ENCODE measurements at places on chromosomes 7 and 10.

DNA sequence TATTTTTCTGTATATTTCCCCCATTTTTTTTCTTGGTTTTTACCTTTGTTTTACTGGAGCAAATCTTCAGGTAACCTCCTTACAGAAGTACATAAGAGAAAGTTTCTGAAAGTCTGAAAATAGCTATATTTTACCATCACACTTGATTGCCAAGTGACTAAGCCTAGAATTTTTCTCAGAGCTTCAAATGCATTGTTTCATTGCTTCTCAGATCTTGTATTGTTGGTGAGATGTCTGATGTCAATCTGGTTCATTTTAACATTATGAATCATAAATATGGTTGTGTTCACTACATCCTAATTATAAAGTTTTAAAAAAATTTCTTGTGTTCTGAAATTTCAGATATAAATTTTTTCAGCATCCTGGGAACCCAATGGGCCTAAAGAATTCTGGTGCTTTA, 228.2 kb downstream of the AHR start:
- DNase-seq, result no peak

DNA sequence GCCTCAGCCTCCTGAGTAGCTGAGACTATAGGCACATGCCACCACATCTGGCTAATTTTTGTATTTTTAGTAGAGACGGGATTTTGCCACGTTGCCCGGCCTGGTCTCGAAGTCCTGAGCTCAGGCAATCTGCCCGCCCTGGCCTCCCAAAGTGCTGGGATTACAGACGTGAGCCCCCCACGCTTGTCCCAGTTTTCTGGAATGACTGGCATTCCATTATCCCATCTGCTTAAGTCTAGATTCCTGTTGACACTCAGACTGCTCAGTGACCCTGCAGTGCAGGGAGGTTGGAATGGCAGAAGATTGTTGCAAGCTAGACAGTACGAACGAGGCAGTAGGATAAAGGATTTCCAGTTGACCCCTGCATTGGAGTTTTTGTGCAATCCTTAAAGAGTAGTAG, 135.1 kb upstream of the NPS start:
- DNase-seq, result no peak

GRCh38 chr7:108236681-108237415, 106.7 kb upstream of the LAMB4 start:
- DNase-seq, result no peak

DNA sequence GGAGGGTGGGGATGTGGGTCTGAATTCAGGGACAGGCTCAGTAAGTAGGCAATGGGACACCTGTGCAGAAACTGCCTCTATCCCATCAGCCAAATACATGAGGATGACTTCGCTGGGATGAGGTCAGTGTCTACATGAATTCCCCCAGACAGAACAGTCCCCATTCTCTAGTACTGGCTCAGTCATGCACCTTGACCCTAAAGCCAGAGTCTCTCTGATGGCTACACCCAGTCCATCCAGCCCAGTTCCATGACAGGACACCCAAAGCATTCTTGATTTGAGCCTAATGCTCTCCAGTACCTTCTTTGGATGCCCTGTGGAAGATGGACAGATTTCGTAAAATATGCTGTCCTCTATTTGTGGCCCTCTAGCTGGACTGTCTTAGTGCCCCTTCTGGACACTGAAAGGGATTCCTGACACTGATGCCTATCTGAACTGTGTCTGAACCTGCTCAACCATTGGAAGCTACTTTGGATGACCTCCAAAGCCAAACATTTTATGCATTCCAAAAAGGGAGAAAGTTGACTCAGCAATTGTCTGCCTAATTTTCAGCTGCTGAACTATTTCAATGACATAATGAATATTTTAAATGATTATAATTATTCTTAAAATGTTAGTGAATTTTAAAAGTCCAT, 14.6 kb downstream of the SFRP4 start:
- DNase-seq, result no peak

GRCh38 chr10:125095776-125096175, 64.6 kb downstream of the CTBP2 start:
- DNase-seq, result no peak

- no peak for DNase-seq
These were observed 298.3 kb upstream of the ZMIZ1 start for GRCh38 chr10:78770167-78771090.

GRCh38 chr7:121546632-121547543, 150.8 kb upstream of the FAM3C start:
- no peak for DNase-seq

GRCh38 chr10:21832821-21833130, 170.8 kb downstream of the DNAJC1 start:
- no peak for DNase-seq

DNA sequence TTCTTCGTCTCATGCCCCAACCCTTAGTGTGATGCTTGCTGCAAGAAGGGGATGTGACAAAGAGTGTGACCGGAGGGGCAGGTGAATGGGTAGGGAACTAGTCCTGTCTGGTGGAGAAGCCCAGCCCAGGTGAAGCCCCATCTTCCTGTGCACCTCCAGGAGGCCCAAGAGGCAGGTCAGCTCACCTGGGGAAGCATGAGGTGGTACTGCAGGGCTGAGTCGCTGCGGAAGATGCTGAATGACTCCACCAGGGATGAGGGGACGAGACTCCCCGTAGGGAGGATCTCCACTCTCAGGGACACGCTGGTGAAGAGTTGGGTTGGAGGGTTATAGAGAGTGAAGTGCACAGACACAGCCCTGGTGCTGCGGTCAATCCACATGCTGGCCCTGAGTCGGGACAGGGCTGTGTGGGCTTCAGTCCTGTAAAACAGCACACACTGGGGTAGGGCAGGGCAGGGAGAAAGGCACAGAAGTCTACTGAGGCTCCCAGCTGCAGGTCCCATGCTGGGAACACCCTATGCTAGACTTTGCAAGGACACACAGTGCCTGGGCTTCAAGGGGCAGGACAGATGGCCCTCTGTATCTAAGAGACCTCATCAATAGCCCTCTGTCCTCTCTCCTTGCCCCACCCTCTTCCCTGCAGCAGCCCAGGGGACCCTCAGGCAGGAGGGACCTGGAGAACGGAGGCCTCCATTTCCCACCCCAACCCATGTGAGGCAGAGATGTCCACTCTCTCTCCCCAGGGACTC, 136.5 kb downstream of the PKD1L1 start:
- no peak for DNase-seq

DNA sequence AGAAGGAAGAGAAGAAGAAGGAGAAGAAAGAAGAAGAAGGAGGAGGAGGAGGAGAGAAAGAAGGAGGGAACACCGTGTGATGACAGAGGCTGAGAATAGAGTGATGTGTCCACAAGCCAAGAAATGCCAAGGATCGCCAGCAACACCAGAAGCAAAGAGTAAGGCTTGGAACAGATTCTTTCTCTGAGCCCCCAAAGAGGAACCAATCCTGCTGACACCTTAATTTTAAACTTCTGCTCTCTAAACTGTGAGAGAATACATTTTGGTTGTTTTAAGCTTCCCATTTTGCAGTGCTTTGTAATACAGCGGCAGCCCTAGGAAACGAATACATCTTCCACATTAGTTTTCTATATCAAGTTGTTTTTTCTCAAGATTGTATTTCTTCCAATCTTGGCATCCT, 13.9 kb upstream of the WNT8B start:
- DNase-seq, result no peak

DNA sequence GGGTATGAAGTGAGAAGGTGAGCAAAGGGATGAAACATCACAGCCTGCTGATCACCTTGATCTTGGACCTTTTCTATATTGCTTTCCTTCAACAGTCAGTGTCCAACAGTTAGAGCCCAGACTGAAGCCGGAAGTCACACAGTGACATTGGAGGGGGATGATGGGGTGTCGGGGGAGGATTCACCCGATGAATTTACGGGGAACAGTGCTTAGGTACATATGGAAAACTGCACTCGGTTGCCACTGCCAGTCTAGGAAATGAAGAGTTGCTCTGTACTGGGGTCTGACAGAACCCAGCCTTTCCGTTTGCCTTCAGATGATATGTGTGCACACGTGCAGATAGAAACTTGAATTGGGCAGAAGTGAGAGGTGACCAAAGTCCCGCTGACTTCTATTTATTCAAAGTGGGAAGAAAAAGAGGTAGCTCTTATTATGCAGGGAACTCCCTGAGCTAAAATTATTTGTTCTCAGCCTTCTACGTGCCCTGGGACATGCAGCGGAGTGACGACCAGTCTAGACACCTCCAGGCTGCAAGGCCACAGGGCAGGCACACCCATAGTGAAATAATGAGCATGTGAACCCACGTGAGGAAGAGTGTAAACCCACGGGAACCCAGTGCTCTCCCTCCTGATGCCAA, 107.2 kb upstream of the INHBA start:
- no peak for DNase-seq

DNA sequence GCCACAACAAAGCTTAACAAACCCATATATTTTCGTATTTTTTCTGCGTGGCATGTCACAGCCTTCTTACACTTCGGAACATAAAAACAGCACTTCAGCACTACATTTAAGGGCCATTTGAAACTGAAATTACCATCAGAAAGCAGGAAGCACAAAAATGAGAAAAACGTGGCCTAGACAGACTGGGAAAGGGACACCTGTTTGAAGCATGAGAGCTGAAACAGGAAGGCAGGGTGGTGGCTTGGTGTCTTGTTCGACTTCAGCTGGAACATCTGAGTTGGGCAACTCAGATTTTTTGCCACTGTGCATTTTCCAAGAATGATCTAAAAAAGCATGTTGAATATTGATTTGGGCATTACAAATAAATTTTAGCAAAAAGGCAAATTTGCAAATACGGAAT, 243.2 kb downstream of the ELMO1 start:
- DNase-seq, result no peak

GRCh38 chr10:11206676-11207559, 189.2 kb downstream of the CELF2 start:
- DNase-seq, result no peak

DNA sequence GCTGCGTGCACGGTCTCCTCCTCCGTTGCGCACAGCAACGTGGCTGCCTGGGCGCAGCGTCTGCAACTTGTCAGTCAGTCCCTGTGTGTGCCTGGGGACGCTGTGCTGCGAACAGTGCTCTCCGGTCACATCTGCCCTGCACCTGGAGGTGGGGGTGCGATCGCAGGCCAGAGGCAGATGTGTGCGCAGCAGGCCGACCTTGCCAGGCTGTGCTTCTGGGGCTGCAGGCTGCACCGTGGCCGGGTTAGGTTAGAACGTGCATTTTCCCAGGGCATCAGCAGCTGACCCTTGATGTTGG, 8.2 kb upstream of the GET4 start:
- DNase-seq, result no peak

DNA sequence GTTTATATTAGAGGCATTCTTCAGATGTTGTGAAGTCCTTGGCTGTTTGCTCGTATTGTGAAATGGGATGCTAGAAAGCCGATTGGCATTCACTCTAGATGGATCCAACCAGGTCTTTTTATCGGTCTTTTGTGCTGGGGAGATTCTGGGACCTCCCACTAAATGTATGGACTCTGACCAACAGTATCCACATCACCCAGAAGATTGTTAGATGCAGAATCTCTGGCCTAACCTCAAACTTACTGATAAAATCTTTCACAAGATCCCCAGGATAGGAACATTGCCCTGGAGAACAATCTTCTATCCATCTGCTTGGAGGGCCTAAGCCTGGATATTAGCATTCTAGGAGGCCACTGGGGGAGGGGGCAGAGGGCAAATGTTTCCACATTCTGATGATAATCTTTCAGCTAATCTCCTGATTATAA, 160.9 kb downstream of the PLXDC2 start:
- DNase-seq, result no peak

GRCh38 chr10:96271016-96271815, at the start of gene BLNK:
Gene BLNK (minus strand): TSS chr10:96271569. CDS start chr10:96271398, 171 bp downstream.
- DNase-seq, result no peak

DNA sequence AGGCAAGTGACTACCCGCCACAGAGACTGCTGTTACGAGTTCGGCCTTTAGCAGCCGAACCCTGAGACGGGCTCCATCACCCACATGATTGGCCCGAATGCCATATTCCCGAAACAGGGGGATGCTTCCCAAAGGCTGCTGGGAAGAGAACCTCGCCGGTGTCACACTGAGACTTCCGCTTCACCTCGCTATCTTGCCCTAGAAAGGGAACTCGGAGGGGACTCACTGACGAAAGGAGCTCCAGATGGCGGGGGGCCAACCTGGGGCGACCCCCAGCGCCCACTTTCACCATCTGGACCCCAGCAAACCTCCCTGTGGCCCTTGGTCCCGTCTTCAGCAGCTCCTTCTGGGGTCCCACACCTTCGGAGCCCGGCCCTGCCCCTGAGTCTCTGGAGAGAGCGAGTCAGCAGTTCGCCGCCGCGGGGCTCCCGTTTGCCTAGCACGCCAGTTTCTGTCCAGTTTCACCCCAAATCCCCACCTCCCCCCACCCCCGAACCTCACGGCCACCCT, 529 bp downstream of the HPS1 start:
- DNase-seq, result no peak

- no peak for DNase-seq
These were observed 129.5 kb downstream of the FGFR2 start for GRCh38 chr10:121468726-121469125.

GRCh38 chr7:107878636-107879035, 12.3 kb upstream of the DLD start:
- DNase-seq, result no peak

DNA sequence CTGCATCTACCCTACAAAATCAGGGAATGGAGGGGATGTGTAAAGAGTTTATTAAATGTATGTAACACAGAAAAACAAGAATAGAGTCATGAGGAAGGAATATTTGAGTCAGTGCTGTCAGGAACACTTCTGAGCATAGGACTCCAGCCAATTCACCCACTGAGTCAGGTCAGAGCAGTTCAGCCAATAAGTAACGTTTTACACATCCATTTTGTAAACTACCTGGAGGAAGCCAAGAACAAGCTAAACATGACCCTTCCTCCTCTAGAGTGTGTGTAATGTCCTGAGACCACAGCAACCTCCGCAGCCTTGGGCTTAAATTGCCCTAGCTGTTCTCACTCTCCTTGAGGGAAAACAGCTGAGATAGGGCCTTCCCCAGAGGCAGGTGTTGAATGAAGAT, 691.5 kb upstream of the LRRN3 start:
- no peak for DNase-seq

DNA sequence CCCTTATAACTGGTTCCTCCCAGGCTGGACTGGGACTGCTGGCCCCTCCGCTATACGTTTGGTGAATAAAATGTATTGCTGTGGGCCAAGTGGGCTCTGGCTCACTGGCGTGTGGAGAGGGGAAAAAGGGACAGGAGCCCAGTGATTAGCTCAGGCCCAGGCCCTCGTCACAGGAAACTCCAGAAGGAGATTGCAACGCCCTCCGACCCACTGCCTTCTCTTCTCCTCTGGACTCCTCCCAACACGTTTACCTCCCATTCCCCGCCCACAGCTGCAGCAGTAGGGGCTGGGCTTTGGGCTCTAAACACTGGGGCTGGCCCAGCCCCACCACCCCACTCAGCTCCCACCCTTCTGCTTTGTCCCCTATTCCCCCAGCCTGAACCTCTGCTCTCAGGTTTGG, 173.9 kb downstream of the NEURL1 start:
- DNase-seq, result no peak

GRCh38 chr7:157407512-157408257, 70.9 kb downstream of the DNAJB6 start:
- no peak for DNase-seq

GRCh38 chr10:105121743-105122142, 480.7 kb downstream of the SORCS3 start:
- no peak for DNase-seq

GRCh38 chr7:11412036-11412435, 420.0 kb downstream of the THSD7A start:
- no peak for DNase-seq
